ENCODE measurements at places on chromosomes 3 and 15.

DNA sequence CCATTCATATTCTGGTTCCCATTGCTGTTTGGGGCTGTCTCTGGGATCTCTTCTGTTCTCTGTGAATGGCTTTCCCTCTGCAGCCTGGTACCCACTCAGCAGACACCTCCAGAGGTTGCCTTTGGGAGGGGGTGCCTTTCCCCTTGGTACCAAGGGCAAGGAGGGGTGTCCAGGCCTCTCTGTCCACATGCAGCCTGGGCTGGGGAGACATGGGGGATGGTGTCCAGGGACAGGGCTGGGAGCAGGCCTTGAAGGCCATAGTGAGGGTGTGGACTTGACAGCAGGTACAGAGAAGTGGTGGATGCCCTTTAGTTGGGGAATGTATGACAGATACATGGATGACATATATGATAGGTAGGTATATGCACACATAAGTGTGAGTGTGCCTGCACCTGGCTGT lies 83.7 kb downstream of the PLXNA1 start:
- no peak for DNase-seq

DNA sequence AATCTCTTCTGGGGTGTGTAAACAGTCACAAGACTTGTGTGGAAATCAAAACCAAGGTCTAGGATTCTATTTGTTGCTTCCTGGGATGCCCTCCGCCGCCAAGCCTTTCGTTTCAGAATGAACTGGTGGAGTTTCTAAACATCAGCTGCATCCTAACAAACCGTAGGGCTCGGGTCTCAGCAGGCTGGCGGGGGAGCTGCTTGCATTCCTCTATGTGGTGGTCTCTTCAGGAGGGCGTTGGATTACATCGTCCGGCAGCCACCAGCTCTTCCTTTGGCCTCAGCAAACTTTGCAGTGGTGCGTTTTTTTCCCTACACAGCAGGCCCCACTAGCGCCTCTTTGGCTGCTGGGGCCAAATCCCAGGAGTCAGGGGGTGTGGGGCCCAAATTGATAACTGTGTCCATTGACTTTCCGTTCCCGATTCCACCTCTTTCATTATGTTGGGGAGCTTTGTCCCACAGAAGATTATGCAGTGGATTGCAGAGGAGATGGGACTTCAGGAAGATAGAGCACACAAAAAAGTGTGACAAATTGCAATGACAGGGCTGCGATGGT lies 390.0 kb upstream of the NR2F2 start:
- no peak for DNase-seq

- no peak for DNase-seq
Observed at GRCh38 chr15:94135486-94136147, 95.7 kb upstream of the MCTP2 start.

GRCh38 chr3:140051019-140051957 lies 116.3 kb downstream of the CLSTN2 start:
- DNase-seq = no peak

GRCh38 chr3:18012933-18013332 lies 270.5 kb upstream of the TBC1D5 start:
- DNase-seq = no peak

- no peak for DNase-seq
Observed at GRCh38 chr3:72559385-72559784, 288.9 kb downstream of the SHQ1 start.

DNA sequence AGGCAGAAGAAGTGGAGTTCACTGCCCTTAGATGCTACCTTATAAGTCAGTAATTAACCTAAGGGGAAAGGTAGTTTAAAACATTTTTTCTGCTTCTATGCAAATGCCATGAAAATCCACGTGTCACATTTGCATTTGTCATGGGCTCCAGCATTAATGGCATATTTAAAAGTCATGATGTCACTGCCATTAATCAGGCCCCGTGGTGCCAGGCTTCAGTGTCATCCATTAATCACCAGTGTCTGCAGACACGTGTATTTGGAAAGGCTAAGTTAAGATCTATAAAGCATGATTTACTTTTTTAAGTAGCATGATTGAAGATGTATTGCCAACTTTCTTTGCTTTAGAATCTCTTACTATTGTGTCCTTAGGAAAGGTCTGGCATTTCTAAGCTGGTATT lies 857.8 kb downstream of the TUSC7 start:
- DNase-seq = no peak

- peak; percentile 67 for DNase-seq
Observed at GRCh38 chr15:98865397-98866339, 141.9 kb downstream of the PGPEP1L start.

GRCh38 chr3:27141668-27142067 lies 227.5 kb downstream of the NEK10 start:
- no peak for DNase-seq

DNA sequence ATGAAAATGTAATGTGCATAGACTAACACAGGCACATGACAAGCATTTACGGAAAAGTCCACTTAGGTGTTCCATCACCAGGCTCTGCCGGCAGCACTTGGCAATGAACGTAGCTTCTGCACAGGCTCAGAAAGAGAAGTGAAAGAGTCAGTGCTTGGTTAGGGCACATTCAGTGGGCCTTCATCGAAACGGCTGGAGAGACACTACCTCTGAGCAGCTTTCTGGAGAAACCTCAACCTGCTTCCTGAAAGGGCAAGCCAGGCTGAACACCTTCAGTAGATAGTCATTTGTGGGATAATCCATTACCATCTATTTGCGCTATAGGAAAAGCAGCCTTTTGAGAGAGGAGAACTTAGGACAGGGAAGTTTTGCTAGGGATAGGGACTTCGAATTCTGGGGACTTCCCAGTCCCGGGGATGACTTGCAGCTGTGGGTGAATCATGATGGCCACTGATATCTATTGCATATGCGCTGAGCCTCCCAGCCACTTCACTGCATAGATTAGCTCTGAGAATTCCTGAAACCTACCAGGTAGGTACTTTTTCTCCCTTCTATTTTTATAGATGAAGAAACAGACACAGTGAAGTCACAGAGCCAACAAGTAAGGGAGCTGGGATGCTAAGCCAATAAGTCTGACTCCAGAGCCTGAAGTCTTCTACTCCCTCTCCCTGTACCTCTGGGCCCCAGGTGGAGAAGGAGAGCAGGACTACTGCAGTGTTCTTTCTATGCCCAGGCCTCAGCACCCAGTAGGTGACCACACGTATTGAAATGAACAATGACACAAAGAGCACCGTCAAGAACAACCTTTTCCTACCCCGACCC lies 4.2 kb upstream of the SH2D7 start:
- DNase-seq = no peak

DNA sequence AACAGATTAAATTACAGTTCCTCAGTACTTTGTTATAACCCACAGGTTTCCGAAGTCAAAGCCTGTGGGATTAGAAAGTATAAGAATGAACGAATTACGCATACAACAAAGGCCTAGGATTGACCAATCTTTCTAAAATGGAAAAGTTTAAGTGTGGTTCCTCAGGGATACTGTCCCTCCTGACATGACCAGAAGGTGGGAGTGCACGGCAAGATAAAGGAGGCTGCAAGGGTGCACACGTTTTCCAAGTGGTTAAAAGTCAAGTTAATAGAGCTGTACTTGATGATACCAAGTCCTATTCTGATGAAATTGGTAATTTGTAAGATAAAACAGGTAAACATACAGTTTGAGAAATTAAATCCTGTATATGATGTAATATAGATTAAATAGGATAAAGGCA lies 96.2 kb downstream of the ALDH1A2 start:
- DNase-seq = no peak

DNA sequence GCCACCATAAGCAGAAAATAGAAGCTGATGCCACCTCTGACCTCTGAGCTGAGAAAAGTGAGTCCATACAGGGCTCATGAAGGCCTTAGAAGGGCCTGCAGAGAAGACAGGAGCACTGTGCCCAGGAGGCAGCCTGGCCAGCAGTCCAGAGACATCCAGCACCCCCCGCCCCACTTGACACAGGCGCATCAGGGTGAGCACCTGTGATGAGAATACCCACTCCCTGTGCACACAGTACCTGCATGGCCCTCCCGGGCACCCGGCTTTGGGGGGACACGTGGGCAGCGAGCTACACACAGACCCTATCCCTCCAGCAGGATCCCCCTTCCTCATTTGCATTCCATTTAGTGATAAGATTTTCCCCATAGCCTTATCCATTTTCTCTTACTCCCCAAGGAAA lies 63.6 kb upstream of the NSMCE3 start:
- DNase-seq = no peak

- no peak for DNase-seq
Observed at GRCh38 chr15:95449230-95449628, 881.3 kb upstream of the NR2F2 start.

- DNase-seq = no peak
Observed at GRCh38 chr15:96670389-96670788, 339.9 kb downstream of the NR2F2 start.

GRCh38 chr15:65326117-65326526 lies 21.6 kb downstream of the RNU5B-1 start:
- DNase-seq = no peak

DNA sequence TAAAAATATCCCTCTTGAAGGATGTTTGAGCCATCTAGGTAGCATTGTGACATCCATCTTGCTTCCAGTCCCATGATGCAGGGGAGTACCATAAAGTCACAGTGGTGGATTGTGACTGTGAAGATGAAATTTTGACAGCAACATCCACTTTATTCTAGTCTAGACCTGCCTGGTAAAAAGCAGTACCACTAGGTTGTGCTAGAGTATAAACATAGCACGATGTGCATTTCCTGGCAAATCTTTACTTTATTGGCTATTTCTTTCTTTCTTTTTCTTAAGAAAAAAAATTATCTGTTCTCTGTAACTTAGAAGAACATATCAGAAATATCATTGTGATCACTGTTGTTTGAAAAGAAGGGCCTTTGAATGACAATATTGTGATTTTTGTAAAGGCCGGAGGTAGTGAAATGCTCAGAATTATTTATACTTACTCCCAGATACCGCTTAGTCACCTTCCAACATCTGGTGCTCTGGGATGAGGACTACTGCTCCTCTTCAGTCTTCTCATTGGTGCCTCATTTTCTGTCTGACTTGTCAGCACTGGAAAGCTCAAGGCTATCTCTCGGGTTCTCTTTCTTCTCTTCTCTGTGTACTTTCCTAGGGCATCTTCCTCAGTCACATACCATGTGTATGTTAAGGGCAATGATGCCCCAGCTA lies 35.6 kb downstream of the AGBL1 start:
- DNase-seq = no peak

DNA sequence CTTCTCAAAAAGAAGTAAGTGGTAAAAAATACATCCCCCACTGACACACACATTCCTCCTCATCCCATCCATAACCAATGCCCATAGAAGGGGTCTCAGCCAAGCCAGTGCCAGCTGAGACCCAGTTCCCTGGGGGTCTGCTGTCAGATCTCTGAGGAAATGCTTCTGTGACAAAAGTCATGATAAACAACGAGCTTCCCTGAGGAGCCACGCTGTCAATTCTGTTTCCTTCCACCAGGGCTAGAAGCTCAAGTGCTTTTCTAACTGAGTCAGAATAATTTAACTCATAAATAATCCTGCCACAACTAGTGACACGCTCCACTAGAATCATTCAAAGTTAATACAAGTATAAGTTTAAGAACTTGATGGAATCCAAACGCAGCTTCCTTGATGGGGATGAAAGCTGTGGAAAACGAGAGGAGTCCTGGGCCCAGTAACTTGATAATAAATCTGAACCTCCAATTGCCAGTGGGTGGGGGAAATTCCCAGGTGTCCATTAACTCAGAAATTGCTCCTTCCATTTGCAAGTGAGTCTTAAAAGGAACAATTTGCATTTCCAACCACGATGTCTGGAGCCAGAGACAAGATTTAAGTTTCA lies 348.7 kb upstream of the LMCD1 start:
- DNase-seq = no peak

DNA sequence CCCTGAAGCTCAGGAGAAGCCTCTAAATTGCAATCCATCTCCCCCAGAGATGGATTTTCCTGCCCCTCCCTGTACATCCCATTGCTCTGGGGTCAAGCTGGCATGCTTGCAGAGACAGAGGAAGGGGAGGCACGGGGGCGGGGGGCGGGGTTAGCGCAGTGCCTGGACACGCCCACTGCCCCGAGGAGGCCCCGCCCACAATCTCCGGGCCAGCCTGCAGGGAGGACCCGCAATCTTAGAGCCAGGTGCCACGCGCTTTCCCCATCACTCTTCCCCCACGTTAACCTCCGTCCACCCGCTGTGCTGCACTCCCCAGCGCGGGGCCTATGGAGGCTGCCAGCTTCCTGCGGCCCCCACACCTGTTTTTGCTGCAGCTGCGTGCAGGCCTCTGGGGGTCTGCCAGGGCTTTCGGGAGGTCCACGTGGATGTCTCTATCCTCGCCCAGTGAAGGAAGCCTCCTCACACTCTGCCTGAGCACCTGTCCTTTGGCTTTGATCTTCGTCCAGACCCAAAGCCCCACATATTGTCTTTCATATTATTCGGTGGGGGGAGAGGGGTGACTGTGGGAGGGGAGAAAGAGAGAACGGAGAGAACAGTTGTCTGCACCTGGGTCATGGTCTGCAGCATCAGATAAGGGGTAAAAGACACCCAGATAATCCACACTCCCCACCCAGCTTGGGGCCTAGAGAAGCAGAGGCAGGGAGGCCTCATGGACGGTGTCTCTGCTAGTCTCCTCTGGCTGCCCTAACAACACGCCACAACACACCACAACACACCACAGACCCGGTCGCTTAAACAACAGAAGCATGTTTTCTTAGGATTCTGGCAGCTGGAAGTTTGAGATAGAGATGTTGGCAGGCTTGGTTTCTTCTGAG lies 118.0 kb upstream of the MEF2A start:
- DNase-seq = peak; percentile 28

DNA sequence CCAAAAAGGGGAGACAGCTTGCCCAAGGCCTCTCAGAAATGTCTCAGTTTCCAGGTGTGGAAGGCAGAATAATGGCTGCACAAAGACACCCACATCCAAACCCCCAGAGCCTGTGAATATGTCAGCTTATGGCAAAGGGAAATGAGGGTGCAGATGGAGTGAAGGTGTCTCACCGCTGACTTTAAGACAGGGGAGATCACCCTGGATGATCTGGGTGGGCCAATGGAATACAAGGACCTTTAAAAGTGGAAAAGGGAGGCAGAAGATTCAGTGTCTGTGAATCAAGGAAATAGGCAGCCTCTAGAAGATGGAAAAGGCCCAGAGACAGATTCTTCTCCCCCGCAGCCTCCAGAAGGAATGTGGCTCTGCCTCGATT lies 48.8 kb upstream of the ATP2B2 start:
- no peak for DNase-seq

- no peak for DNase-seq
Observed at GRCh38 chr15:41507820-41508290, 5.8 kb downstream of the LTK start.

DNA sequence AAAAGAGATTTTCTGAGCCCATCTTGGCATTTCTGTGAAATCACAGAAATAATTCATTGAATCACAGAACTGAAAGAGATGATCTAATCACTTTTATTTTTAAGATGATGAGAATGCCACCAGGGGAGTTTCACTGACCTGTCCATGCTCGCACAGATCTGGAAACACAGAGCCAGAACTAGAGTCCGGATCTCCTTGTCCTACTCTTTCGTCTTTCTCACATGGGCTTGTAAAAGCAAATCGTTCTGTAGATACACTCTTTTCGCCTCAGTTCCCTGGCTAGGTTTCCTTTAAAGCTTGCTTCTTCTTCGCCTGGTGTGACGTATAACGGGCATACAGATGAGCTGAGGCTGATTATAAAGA lies 122.5 kb upstream of the SPRED1 start:
- no peak for DNase-seq

GRCh38 chr15:48475600-48476395 lies 144.6 kb downstream of the DUT start:
- no peak for DNase-seq

Data from naive thymus-derived CD8-positive, alpha-beta T cell (primary cell).